ENCODE measurements at places on chromosomes 7 and 10. TPM values are rescaled to one million over a fixed set of nuclear protein-coding genes. Genes with fewer than 3 reads are reported as not detected.

Gene TWIST1
- total RNA-seq = not detected

- DNase-seq = no peak
These were observed 452.0 kb upstream of the FZD8 start for GRCh38 chr10:36094096-36094495.

Gene NUPR2
- not detected for total RNA-seq

GRCh38 chr7:14260011-14260410 is 270.5 kb upstream of the ETV1 start:
- DNase-seq = no peak

GRCh38 chr10:59967079-59967478 is 60.7 kb upstream of the CCDC6 start:
- no peak for DNase-seq

DNA sequence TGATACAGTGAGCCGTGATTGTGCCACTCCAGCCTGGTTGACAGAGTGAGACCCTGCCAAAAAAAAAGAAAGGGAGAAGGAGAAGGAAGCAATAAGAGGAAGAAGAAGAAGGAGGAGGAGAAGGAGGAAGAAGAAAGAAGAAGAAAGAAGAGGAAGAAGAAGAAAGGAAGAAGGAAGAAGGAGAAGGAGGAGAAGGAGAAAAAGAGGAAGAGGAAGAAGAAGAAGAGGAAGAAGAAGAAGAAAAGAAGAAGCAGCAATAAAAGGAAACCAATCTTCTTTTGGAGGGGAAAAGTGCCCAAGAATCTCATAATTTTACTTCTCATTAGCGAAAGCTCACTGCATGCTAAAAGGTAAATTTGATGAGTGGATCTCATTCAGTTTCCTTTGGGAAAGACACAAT is 85.7 kb upstream of the GLCCI1 start:
- DNase-seq = no peak

Gene SPRN
- total RNA-seq = not detected

- peak; percentile 10 for DNase-seq
These were observed 53.1 kb upstream of the COBL start for GRCh38 chr7:51369746-51370145.

DNA sequence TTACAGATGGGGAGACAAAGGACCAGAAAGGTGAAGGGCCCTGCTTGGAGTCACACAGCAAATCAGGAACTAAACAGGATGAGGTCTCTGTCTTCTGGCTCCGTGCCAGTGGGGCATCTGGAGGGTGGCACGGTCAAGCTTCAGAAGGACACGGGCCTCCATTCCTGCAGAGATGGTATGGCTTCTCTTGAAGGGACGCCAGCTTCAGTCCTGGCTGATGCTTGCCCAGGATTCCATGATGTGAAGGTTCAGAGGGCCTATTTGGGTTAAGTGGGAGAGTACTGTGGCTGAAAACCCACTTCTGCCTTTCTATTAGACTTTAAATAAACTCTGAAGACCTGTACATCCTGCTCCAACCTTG is 6.1 kb downstream of the RAMP3 start:
- no peak for DNase-seq

- DNase-seq = no peak
These were observed 12.1 kb upstream of the MCU start for GRCh38 chr10:72679838-72680241.

DNA sequence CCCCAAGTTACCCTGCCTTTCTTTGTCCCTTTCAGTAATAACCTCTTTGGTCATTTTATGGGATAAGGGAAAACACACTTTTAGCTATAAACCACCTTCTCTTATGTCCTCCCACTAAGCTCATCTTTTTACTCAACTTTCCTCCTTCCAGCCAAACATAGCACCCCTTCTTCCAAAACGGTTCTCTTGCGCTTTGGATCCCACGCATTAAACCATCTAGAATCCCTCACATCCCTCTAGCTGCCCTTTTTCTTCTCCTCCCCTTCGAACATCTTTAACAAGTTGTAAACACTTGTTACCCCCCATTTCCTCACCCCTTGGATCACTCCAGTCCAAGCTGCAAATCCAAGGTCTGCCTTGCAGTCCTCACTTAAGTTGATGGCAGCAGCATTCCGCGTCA is 13.4 kb downstream of the WAPL start:
- DNase-seq = no peak

DNA sequence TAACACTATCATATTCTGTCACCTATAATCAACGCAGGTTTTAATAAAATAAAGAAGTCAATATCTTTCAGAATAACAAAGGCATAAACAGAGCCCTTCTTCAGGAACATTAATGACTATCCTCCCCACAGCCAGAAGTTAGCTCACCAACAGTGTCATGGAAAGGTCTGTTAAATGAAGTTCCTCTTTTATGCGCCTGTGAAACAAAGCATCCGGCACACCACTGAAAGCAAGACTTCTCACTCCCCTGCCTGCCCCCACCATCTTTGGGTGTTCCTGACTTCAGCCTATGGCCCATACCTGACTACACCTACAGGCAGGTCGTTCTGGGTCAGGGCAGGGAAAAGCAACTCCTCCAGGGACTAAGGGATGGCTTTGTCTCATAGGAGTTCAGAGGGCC is 205.4 kb downstream of the FANK1 start:
- DNase-seq = no peak

Gene MDFIC
- total RNA-seq = 18.6 TPM

GRCh38 chr7:48016641-48017040 is 12.3 kb downstream of the SUN3 start:
- no peak for DNase-seq

Gene CPEB3
- 0.09 TPM for total RNA-seq
